KBM-7 (cell line): ENCODE measurements at places on chromosomes 6 and 20.

GRCh38 chr6:16181439-16182297, 52.8 kb downstream of the MYLIP start:
- DNase-seq, result no peak

DNA sequence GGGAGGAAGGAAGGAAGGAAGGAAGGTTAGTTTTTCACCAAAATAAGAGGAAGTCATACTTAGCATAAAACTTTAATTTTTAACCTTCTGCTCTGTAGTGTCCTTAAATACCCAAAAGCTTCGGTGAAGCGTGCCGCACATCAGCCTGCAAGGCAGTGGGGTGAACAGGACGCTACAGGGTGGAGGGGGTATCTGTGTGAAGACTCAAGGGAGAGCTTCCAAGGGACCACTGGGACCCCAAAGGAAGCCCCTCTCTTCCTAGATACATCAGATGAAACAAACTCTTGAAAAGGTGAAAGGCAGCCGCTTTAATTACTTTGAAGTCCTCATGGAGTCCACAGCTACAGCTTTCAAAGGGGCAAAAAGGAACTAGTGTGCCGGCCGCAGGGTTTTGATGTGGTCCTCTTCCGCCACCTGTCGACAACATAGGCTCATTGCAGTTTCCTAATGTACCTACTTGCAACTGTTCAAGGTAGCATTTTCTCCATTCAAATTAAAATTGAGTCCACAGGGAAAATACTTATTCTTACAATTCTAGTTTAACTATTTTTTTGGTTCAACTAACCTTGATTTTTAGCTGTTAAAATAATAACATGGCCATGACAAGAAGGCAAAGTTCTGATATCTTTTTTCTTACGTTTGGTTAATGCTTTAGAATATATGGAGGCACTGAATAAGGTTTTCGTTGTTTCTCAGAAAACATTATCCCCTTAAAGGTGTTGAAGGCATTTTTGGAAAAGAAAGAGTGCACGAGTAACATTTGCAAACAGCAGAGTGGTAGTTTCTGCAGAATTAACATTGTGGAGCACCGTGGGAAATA, 135.0 kb upstream of the RIPOR2 start:
- DNase-seq, result peak; percentile 91

DNA sequence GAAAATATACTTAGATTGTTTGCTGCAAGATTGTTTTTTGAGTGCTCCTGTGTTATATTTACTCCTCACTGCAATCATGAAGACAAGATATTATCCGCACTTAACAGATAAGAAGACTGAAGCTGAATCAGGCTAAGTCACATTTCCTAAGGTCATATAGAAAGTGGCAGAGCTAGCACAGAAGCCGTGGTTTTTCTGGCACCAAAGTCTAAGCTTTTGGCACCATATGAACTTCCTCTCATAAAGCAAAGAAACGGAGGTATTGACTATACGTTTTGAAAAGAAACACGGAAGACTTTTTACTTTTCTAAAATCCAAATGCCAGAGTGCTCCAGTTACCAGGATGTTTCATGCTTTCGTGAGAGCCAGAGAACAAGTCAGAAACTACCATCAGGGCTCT, 9.3 kb upstream of the DTD1 start:
- DNase-seq, result peak; percentile 28

GRCh38 chr6:106469882-106470281, 109.4 kb downstream of the CRYBG1 start:
- no peak for DNase-seq

- DNase-seq, result no peak
Measured at GRCh38 chr6:137148306-137149034, 25.0 kb downstream of the IL22RA2 start.

DNA sequence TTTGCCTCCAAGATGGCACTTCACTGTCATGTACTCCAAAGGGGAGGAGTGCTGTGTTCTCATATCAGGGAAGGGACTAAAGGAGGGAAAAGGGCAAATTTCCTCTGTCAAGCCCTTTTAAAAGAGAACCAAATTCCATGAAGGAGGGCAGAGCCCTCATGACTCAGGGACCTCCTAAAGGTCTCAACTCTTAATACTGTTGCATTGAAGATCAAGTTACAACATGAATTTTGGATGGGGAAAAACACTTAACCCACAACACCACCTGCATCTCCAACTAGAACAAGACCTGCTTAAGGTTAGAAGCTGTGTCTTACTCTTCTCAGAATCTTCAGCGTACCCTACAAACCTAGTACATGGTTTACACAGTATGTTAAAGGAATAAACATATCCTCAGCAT, 23.7 kb upstream of the FBXO30 start:
- DNase-seq, result no peak

- no peak for DNase-seq
Measured at GRCh38 chr6:112227992-112228391, 26.4 kb downstream of the LAMA4 start.

DNA sequence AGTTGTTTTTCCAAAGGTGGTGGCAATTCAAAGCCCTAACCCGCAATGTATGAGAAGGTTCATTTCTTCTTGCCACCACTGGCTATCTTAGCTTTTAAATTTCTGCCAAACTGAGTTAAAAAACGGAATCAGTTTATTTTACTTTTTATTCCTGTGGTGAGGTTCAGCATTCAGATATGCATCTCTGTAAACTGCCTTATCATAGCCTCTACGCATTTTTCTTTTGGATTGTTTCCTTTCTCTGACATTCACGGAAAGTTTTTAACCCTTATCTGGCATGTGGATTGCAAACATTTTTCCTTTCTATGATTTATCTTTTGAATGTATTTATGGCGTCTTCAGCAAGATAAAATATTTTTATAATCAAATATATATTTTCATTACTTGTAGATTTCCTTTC, 37.7 kb downstream of the AK9 start:
- DNase-seq, result no peak

DNA sequence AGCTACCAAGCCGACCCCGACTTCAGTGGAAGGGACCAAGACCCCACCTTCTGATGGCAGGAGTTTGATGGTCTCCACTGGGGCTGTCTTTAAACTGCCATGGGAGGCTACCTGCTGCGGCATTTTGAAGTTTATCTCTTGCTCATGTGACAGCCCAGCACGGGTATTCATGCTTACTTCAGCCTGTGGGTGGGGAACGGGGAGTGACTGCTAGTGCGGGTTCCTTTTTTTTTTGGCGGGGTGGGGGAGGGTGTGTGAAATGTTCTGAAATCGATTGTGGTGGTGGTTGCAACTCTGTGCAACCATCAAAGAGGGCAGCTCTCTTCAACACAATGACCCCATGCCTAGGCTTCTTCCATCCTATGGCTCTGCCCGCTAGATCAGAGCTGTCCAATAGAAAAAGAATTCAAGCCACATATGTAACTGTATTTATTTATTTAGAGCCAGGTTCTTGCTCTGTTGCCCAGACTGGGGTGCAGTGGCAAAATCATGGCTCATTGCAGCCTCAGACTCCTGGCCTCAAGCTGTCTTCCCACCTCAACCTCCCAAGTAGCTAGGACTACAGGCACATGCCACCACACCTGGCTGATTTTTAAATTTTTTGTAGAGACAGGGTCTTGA, 53.7 kb downstream of the PPP1R16B start:
- peak; percentile 64 for DNase-seq

DNA sequence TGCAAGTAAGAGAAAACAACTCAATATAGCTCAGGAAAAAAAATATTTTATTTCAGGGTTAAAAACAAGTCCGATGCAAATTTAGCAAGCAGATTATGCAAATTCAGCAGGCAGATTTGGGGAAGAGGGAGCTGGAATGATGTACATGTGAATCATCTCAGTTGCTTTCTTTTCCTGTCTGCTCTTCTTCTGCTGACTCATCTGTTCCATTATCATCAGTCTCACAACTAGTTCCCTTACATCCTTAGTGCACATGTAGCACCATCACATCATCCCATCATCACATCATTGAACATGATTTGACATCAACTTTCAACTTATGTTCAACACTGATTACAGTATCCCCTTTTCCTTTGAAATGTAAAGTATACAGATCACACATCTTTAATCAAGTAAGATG, 11.5 kb upstream of the DEFB113 start:
- DNase-seq, result no peak

- DNase-seq, result no peak
Measured at GRCh38 chr6:85983032-85983659, 340.5 kb upstream of the SYNCRIP start.

DNA sequence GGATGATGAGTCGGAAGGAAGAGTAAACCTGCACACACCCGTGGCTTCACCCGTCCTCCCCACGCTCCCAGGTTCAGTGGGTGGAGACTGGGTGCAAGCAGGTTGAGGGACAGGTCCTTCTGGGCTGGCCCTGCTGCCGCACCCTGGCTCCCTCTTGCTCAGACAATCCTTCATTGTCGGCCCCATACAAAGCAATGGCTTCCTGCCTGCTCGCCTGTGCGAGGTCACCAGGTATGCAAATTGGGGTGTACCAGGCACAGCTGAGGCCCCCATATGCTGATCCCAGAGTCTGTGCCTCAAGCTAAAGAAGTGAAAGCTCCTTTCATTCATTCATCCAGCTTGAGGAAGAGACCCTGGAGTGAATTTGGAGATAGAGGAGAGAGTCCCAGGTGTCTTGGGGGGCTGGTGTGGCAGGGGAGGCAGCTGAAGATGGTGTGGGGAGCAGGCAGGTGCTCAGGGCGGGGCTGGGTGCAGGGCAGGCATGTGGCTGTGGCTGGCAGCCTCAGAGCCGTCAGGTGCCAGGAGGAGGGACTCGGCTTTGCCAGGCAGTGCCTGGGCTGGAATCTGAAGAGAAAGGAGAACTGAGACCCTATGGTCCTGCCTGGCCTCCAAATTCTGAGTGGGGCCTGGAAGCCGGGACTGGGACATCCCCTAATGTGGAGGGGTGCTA, 4.7 kb downstream of the SLCO4A1 start:
- no peak for DNase-seq

DNA sequence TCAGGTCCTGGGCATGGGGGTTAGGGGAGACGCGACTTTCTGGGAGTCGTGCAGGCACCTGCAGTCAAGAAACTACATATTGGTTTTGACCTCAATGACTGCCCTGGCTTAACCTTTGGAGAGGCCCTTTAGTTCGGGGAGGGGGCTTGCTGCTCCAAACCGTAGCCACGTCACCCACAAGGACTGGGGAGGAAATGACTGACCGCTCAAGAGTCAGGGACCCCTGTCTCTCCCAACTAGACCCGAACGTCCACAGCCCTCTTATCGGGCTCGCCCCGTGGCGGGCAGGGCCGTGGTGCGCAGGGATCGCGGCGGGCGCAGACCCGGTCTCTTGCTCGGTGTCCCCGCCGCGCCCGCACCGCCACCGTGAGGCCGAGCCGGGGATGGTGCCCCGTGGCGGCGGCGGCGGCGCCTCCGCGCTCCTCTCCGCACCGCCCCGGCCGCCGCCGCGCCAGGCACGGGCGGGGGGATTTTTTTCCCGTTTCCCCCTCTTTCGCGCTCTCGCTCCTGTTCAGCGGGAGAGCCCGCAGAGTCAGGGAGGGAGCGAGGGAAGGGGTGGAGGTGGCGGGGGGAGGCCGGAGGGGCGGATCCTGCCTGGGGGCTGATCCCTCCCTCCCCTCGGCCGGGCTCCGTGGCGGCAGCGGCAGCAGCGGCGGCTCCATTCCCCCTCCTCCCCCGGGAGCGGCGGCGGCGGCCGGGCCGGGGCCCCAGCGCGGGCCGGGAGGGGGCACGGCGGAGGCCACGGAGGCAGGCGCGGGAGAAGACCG, at the start of gene BRPF3:
Gene BRPF3 (plus strand): TSS at position 632 of the 767 bp plus-strand sequence. CDS start 3,579 bp downstream, outside the sequence.
- peak; percentile 68 for DNase-seq

DNA sequence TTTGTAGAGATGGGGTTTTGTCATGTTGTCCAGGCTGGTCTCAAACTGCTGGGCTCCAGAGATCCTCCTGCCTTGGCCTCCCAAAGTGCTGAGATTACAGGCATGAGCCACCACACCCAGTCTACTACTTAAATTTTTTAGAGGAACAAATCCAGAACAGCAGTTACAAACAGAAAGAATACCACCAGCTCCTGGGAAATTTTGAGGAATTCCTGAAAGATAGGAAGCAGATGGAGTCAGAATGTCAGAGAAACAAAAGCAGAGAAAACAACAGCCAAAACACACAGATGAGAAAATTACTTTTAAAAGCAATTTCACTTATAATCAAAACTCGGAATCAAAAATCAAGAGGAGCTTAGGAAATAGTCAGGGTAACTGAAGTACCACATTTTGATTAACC, 543.3 kb upstream of the MARCKS start:
- DNase-seq, result no peak

DNA sequence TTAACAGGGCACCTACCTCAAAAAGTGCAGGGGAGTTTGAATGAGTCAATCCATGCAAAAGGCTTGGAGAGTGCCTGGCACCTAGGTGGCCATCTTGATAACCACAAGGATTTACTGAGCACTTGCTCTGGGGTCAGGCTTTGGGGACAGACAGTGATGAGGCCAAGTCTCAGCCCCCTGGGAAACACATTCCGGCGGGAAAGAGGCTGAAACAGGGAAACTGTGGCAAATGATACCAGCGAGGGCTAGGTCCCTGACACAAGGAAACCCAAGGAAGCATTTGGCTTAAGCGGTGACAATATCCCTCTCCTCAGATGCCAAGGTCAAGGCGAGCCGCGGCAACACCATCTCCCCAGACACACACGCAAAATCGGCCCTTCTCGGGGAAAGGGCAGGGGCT, 527 bp upstream of the DOK5 start:
- no peak for DNase-seq

- DNase-seq, result peak; percentile 42
Measured at GRCh38 chr20:44780226-44780625, 30.1 kb downstream of the RIMS4 start.

DNA sequence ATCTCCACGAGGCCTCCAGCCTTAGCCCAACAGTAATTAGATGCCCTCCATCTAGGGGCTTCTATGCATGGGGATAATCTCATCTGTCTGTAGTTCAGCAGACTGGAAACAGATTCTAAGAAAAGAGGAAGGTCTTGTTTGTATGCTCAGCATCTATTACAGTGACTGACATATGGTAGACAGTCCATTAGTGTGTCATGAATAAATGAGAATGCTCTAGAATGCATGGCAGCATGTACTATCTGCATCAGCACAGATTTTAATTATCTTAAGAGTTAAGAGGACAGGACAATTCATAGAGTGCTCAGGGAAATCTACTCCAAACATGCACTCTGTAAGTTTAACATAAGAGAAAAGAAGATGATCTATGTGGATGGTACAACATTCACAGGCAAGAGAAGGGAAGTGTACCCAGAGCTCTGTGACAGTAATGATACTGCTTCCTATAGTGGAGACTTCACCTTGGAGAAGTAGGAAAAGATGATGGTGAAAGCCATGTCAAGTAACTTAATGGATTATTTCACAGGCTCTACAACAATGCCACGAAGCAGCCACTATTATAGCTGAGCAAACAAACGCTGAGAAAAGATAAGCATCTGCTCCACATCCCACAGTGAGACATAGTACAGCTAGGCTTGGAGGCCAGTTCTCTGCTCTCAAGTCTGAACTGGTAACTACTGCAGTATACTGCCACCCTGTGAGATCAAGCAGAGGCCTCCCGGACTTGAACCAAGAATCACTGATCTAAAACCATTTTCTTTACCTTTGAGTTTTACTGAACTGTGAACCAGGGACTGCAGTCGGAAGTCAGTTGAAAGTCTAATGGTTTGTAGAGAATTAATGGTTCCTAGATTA, 309.2 kb upstream of the SPTLC3 start:
- DNase-seq, result no peak

DNA sequence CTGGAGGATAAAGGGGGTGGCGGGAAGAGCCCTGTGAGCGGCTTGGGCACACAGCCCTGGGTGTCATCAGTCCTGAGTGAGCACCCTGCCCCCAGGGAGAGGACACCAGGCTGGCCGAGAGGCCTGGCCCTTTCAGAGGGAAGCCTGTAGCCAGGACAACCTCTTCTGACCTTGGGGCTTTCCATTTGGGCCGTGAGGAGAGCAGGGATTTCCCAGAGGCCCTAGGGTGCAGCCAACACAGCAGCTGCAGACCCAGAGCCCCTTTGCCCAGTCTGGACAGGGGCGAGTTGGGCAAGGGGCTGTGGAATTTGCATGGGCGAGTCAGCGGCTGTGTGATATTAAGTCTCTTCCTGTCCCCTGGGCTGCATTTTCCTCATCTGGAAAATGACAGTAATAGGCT, 6.3 kb downstream of the MAP1LC3A start:
- DNase-seq, result no peak
